GDM1 (cell line): ENCODE measurements at places on chromosomes 16 and 17.

GRCh38 chr16:75929046-75929445, 202.8 kb upstream of the CPHXL start:
- no peak for DNase-seq

DNA sequence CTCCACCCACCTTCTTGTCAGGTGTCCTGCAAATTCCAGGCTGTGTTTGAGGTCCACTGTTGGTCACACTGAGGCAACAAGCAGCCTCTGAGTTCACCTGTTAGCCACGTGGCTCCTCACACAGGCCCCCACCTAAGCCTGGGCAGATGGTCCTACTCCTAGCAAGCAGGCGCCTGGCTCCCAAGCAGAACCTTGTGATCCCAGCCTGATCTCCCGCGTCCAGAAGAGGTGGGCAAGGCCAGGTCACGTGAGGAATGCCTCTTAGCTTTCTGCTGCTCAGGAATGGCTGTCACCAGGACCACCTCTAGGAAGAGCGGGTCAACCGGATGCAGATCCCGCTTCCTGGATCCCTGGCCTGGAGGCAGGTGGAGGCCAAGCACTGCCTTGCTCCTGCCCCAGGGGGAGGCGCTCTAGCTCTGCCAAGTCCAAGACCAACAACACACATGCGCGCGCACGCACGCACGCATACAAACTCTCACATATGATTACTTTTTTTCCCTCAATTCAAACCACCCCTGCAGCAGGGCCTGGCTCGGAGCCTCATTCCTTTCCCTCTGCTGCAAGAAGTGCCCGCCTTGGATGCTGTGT, 9.5 kb downstream of the CYB561 start:
- DNase-seq: no peak

DNA sequence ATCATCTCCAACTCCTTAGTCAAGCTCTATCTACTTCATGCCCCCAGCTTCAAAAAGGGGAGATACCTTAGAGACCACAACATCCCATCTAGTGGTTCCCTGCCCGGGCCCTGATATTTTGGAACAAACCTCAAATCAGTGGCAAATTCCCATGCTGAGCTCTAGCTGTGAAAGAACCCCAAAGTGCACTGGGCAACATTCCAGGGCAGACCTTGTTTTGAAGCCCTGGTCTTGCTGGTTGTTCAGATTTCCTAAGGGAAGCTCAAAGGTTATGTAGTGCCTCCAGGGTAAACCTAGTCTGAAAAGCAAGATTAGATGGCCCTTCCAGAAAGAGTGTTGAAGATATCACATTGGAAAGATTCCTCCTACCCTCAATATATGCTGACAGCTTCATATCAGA, 16.3 kb downstream of the FAM117A start:
- DNase-seq: no peak

- DNase-seq: no peak
Measured at GRCh38 chr17:65407017-65407416, 154.4 kb downstream of the AXIN2 start.

DNA sequence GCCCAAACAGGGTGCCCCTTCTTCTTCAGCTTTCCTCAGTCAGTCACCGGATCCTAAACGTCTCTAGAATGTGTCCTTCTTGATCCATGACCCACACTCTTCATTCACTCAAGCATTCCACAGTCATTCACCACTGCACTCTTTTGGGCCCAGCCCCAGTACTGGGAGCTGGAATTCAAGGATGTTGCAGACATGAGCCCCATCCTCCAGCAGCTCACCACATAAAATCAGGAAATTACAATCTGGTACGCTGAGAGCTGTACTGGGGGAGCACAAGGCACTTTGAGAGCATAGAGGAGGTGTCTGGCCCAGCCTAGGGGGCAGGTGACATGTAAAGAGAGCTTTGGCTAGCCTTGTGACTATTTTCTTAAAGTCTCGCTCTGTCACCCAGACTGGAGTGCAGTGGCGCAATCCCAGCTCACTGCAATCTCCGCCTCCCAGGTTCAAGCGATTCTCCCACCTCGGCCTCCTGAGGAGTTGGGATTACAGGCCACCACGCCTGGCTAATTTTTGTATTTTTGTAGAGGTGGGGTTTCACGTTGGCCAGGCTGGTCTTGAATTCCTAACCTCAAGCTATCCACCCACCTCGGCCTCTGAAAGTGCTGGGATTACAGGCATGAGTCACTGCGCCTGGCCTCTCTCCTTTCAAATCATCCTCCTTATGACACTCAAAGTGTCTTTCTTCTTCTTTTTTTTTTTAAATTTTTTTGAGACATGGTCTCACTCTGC, 18.7 kb downstream of the CES4A start:
- DNase-seq: no peak

DNA sequence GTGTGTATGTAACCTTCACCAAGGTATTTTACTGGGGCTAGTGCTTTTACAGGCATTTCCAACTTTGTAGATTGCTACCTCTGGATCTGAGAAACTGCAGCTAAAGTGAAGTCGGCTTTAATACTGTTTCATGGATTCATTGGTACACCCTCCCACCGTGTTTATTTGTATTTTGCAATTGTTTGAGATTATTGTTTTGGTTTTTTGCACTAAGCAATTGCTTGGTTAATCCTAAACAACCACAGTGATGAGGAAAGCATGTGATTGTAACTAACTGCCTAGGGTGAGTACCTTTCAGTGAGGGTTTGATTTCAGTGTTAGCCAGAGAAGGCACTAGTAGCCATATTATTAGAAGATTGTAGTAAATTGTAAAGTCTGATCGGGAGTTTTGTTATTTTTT, 3.3 kb downstream of the LUC7L3 start:
- no peak for DNase-seq

GRCh38 chr16:3152027-3152276, 17.1 kb downstream of the ZNF213 start:
- DNase-seq: no peak

DNA sequence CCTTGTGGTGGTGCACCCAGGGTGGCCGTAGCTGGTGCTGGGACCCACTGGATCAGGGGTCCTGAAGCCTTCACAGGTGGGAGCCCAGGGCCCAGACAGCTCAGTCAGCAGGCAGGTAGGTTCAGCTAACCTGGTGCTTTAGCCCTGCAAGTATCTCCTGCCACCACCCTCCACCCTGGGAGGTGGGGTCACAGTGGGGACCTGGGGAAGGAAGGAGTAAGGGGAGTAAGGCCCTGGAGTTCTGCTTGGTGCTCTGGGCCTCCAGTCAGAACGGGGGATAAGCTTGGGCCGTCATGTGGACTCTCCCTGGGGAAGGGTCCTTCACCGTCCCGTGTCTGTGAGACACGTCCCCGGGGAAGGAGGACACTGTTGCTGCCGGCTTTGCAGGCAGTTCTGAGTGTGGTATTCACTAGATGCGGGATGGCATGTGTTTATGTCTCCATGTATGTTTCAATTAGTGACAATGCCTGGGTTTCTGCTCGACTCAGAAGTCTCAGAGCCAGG, 20.7 kb downstream of the SGSM2 start:
- no peak for DNase-seq

DNA sequence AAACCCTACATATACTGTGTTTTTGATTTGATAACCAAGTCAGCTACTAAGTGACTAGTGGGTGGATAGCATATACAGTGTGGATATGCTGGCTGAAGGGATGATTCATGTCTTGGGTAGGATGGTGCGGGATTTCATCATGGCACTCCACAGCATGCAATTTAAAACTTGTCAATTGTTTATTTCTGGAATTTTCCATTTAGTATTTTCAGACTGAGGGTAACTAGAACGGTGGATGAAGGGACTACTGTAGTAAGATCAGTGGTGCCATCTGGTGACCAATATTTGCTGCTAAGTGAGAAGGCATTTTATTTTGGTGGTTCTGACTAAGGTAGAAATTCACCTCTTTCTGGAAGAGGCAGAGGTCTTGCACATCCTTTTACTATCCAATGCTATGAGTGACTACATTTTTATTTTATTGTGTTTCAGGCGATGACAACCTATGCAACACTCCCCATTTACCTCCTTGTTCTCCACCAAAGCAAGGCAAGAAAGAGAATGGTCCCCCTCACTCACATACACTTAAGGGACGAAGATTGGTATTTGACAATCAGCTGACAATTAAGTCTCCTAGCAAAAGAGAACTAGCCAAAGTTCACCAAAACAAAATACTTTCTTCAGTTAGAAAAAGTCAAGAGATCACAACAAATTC, 3.1 kb downstream of the CDC6 start:
- DNase-seq: peak; percentile 14

DNA sequence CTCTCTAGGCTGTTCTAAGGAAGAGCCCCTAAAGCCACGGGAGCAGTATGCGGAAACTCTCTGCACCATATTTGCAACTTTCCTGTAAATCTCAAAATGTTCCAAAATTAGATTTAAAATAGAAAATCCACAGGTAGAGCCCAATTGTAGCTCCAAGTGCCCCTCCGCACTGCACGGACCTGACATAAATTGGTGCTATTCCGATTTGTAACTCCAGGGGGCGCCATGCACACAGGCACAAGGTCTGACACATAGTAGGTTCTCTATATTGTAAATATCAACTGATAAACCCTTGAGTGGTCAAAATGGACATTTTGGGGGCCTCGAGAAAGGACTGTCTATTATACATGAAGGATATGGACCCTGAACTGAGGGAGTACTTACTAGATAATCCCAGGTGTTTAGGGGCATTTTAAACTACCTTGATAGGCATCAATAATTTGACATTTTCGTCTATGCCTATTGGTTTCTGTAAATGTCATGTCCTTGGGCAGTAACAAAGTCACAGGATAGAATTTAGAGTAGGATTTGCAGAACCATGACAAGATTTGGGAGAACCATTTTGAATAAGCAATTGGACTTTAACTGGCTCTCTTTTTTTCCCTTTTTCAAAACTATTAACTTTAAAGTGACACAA, 36.6 kb upstream of the TMEM132E start:
- DNase-seq: no peak

- DNase-seq: no peak
Measured at GRCh38 chr16:62869837-62870236, 833.6 kb upstream of the CDH8 start.

DNA sequence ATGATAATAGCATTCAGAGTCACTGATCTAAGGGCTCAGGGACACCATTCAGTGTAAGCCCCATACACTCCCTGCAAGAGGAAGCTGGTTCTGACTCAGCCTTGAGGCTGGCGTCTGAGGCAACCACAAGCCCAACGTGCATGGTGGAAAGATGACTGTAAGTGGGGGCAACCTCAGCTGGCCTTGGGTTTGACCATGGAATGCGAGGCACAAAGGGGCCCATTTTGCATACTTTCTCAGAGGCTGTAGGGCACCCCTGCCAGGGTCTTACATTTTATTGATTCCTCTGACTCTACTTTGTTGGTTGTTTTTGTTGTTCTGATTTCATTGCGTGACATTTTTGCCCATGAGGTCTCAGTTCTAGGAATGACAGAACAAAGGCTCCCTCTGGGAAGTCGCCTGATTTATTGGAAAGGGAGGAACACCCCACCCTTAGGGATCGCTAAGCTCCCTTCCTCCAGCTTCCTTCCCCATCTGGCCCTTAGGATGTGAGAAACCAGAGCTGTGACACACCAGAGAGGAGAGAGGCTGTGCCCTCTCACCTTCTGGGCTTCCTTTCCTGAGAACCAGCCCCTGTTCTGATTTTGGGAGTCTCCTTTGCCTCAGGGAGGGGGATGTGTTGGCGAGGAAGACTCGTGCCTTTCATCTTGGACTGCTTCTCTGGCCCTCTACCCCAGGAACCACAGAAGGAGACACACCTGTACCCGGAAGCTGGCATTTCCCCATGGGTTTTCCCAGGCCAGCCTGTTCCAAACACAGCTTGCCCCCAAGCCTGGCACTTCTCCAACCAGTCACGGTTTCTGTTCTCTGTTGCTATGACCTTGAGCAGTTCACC, 5.6 kb upstream of the CIITA start:
- peak; percentile 83 for DNase-seq

GRCh38 chr17:68807998-68808772, 147.0 kb downstream of the ABCA8 start:
- no peak for DNase-seq

DNA sequence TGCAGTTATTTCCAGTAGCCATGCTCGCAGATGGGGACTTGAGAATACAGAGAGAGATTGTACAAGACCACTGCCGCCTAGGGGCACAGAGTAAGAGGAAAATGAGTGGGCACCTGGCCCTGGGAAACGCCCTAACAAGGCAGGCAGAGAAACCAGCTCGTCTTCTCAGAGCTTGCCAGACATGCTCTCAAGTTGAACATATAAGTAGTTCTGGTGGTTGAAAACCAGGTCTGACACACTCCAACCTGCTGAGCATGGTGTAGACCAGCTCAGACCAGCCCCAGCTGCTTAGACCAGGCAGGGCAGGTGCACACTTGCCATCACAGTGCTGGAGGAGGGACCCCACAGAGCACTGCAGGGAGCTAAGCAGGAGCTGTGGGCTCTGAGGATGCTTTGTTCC, 250.5 kb downstream of the CPPED1 start:
- DNase-seq: no peak

- no peak for DNase-seq
Measured at GRCh38 chr17:50731575-50732460, 12.4 kb downstream of the LUC7L3 start.

DNA sequence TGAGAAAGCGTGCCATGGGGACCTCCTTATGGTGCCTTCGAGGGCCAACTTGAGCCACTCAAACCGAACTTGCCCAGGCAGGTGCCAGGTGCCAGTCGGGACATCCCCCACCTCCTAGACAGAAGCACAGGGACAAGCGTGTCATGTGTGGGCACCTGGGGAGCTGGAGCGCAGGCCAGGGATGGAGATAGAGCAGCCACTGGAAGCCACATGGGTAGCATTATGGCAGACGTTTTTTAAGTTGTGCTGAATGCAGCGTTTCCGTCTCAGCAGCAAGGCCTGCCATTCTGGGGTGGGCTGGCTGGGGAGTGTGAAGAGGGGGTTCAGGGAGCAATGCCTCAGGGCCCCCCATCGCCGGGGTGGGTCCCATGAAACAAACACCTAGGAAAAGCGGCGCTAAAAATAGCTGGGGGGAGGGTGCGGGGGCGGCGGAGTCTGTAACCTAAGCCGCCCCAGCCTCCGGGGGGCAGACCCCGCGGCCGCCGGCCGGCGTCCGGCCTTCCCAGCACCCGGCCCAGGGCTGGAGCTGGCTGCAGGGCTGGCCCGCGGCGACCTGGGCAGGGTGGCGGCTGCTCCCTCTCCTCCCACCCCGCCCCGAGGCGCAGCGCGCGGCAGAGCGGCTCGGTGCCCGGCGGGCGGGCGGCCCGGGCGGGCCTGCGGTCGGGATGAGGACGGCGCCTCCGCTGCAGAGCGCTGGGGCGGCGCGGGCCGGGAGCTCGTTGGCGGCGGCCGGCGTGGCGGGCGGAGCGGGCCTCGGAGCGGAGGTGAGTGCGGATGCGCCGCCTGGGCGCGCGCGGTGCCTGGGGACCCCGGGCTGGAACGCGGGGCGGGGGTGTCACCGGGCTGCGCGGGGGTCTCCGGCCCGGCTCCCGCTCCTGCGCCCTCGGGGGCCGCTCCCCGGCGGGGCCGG, at the start of gene ZNF469:
TSS of gene ZNF469 (plus strand) at position 469 of the 910 bp plus-strand sequence. CDS start 44,512 bp downstream, outside the sequence.
- no peak for DNase-seq
